LHCN-M2 (cell line): ENCODE measurements at places on chromosomes 7 and 10. TPM values are rescaled to one million over a fixed set of nuclear protein-coding genes. Genes with fewer than 3 reads are reported as not detected.

- DNase-seq: peak; percentile 45
These were observed 1.5 kb downstream of the ACTR3B start for GRCh38 chr7:152760854-152761748.

GRCh38 chr10:25502453-25502852, 327.7 kb downstream of the GPR158 start:
- no peak for DNase-seq

- peak; percentile 3 for DNase-seq
These were observed 191.5 kb downstream of the MGMT start for GRCh38 chr10:129658376-129659072.

DNA sequence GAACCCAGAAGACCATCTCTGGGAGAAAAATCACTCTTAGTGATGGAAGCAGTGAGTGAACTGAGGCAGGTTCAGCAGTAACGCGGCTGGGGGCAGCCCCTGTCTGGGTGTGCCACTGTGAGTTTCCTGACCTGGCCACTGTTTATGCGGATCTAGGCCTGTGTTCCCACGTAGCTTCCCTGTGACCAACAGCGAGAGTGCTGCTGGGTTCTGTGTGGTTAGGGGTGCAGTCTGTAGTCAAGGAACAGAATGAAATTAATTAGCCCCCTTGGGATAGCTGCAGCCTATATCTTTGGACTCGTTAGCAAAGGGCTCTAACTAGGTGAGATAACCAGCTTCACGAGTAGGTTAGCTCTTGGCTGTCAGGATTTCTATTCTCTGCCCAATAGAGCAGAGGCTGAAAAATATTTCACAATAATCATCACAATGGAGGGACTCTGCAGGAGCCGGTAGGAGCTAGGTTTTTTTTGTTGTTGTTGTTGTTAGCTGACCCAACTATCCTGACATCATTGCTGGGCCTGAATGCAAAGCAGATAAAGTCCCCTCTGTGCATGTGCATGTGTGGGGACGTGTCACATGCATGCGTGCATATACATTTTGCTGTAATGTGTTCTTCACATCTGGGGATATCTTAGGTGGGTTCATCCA, 164.9 kb downstream of the TMEM178B start:
- no peak for DNase-seq

GRCh38 chr7:151793991-151794507, 82.9 kb downstream of the PRKAG2 start:
- DNase-seq: no peak

- DNase-seq: no peak
These were observed 47.3 kb downstream of the CDCA7L start for GRCh38 chr7:21898265-21898930.

DNA sequence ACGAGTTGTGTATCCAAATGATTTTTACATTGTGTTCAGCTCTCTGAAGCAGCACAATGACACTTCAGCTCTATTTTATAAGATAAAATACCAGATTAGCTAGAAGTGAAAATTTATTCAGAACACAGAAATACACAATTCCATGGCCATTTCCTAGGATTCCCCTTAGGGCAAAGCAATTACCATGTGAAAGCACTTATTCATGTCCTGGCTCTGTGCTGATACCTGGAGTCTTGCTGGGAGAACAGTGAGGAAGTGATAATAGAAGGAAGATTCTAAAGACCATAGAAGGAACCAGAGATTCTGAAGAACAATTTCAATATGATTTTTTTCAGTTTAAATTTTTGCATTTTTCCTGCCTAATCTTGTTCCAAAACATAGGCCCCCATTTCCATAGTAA, 657.4 kb upstream of the ZWINT start:
- DNase-seq: no peak

GRCh38 chr7:35255443-35256255, 1.7 kb upstream of the TBX20 start:
- DNase-seq: no peak

DNA sequence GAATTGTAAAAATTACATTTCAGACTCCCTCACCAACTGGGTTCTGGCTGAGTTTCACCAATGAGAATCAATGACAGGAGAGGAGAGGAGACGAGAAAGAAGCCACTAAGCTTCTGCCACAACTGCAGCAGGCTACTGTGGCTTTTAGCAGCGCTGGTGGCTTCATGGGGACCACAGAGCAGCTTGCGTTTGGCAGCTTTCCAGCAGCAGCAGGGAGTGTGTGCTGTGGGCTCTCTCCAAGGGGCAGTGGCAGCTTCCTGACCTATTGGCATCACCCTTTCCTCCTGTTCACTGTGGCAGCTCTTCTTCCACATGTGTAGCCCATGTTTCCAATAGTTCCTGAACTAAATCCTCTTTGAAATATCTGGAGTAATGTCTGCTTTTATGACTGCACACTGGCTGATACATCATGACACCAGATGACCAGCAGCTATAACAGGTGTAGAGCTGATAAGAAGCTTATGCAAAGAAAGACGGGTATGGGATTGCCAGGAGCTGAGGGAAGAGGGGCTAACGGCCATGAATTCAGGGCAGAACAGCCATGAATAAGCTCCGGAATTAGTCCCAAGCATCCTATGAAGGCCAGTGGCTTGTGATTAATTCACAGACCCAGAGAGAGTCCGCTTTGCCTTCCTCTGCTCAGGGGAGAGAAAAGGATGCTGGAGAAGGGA, 46.8 kb downstream of the KCNH2 start:
- DNase-seq: no peak

GRCh38 chr10:8072211-8072610, 17.7 kb downstream of the GATA3 start:
- DNase-seq: no peak

GRCh38 chr10:96678725-96679124, 41.6 kb downstream of the PIK3AP1 start:
- no peak for DNase-seq

DNA sequence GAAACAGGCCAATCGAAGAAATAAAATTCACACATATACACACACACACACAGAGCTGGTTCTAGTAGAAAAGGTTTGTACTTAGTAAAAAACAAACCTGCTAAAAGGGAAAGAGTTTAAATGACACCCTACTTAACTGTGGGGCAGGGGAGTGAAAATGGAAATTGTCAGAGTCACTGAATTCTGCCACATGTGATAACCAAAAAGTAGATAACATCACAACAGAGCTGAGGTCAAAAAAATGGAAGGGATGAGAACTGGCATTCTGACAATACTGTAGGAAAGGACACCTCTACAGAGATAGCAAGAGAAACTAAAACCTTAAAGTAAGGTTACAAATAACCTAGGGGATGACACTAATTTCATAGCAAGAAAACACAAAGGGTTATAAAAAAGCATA, 74.6 kb downstream of the CACUL1 start:
- DNase-seq: no peak

DNA sequence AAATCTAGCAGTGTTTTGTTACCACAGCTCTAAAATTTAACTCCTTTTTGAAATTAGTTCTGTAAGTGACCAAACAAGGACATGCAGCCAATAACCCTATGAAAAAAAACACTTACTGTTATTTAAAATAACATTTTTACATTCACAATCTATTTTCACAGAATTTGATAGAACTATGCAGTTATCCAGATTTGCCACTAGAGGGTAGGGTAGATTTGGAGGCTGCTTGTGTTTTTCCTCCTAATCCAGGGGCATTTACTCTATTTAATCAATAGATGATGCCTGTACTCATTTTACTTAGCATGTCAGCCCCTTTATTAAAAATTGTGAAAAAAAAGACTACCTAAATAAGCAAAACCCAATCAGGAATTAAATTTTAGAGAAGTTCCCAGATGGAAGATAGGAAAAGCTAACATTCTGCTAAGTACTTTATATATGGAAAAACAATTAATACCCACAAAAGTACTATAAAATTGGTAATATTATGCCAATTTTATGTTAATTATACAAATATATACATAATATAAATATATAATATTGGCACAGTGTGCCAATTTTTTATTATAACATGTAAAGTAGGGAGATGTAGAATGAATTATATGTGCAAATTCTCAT, 18.1 kb upstream of the LIPK start:
- no peak for DNase-seq

- peak; percentile 75 for DNase-seq
These were observed 17.5 kb downstream of the ACTA2 start for GRCh38 chr10:88934900-88935672.

DNA sequence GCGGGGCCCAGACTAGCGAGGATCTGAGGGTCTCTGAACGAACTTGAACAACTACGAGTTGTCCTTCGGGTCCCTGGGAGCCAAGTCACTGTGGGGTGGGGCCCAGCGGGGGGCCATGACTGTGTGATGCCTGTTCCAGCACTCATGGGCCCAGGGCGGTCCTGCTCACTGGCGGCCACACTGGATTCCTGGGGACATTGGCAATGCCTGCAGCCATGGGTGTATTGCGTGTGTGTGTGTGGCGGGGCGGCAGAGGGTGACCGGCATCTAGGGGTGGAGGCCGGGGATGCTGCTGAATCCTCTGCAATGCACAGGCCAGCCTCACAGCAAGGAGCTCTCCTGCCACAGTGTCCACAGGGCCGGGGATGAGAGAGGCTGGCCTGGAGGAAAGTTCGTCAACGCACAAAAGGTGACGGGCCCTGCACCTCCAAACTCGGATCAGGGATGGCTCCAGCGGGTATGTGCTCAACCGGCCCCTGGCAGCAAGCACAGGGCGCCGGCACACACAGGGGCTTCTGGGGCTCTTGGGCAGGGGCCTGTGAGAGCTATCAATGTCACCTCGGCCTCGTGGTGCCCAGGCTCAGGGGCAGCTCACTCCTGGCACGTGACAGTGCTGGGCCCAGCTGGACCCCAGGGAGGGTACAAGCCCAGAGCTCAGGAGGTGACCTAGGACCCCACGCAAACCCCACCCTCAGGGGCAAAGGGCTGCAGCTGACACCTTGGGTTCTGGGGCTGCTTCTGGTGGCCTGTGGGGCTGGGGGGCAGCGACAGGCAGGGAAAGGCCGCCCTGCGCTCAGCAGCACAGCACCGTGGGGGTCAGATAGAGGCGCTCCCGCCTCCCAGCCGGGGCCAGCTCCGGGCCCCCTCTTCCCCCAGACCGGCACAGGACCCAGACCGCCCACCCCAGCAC, 27.9 kb downstream of the PAPOLB start:
- no peak for DNase-seq

GRCh38 chr10:9081253-9081652, 1026.8 kb downstream of the GATA3 start:
- DNase-seq: no peak

Gene LOXL4
- total RNA-seq: 0.19 and 0.46 TPM in 2 replicates

Gene LEP
- total RNA-seq: not detected in 2 replicates

Gene CCNJ
- total RNA-seq: 2.1 and 5.0 TPM in 2 replicates

Gene ITPRID1
- total RNA-seq: not detected in 2 replicates
